ENCODE measurements at places on chromosomes 7 and 10.
A peak's percentile ranks its signal among the peaks of the same experiment; 100 is the strongest.

GRCh38 chr10:1297566-1298301 lies 241.5 kb downstream of the WDR37 start:
- DNase-seq: no peak

DNA sequence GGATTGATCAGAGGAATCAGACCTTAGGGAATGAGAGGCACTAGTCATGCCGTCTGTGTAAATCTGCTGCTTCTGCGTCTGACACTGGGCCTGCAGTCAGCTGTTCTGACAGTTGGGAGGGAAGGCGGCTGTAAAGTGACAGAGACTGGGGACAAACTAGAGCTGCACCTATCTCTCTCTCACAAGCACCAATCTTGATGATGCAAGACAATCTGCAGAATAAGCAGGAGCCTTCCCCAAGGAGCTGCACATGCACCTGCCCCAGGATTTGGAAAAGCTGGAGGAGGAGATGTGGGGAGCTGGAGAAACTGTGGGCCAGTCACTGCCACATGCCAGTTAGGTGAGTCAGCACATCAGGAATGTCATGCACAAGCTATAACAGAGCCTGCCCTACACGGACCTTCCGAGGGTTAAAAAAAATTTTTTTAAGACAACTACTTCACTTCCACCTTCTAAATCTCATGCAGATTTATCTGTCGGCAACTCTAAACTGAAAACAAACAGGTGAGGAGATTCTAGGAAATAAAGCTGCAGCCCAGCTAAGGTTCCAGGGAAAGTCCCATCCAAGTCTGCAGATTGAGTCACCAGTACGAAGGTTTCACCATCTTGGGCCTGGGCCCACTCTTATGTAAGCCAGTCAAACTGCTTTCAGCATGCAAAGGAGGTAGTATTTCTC lies 39.2 kb downstream of the ENO4 start:
- no peak for DNase-seq

DNA sequence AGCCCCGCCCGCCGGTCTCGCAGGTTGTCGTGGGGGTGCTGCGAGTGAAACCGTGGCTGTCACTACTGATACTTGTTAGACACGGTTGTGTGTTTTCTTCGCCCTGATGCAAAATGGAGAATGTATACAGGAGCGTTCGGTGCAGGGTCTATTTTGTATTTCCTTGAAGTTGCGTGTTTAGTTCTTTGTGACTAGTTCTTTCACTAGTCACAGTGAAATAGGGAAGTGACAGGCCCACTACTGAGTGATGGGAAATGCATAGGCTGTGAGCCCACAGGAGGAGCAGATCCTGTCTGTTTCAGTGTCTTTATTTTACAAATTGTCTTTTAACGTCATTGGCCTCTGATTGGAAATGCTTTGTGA lies 675 bp downstream of the ABRAXAS2 start:
- DNase-seq: peak; percentile 19

GRCh38 chr7:42928754-42929153 lies 3.2 kb downstream of the PSMA2 start:
- DNase-seq: no peak

DNA sequence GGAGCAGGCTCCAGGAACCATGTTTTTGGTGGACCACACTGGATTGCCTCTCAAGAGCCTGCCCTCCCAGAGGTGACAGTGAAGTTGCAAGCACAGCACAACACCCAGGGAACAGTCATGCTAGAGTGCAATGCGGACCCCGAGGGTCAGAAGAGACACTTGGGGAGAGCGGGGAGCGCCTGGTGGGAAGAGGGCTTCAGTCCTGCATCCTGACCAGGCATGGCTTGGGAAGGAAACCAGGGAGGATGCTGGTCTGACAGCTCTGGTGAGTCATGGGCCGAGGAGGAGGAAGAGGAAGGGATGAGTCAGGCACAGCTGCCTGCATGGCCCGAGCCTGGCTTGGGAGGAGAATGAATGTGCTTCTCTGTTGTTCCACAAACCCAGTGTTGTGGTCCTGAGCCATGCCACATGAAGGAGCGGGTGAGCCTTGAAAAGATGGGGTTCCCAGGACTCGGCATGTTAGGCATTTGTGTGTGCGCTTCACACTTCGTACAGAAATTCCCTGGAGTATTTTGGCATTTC lies 29.5 kb upstream of the ANKRD2 start:
- peak; percentile 73 for DNase-seq

DNA sequence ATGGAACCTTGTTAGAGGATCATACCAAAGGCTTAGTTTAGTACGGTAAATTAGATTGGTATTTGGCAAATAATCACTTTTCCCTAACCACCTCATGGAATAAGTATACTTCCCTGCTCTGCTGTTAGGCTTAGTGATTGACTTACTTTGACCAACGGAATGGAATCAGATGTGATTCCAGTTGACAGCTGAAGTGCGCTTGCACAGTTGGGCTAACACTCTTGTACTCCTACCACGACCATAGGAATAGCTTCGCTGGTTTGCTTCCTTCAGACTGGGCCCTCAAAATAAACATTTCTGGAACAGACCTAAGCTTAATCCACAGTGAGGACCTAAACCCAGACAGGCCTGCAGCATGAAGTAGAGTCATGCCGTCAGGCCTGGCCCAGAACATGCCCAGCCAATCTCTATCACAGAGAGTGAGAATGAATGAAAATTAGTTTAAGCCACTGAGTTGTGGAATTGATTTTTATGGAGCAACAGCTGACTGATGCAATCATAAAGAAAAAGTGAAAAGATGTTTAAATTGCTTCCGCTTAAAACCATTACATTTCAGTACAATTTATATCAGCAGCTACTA lies 122.3 kb downstream of the DOCK4 start:
- no peak for DNase-seq
